NCI-H187 treated with DMSO at 0.1 percent for 48 hours (cell line): ENCODE measurements at places on chromosomes 12 and 14.
A peak's percentile ranks its signal among the peaks of the same experiment; 100 is the strongest.

- no peak for DNase-seq
Measured at GRCh38 chr14:22412926-22413411, 176.1 kb downstream of the DAD1 start.

DNA sequence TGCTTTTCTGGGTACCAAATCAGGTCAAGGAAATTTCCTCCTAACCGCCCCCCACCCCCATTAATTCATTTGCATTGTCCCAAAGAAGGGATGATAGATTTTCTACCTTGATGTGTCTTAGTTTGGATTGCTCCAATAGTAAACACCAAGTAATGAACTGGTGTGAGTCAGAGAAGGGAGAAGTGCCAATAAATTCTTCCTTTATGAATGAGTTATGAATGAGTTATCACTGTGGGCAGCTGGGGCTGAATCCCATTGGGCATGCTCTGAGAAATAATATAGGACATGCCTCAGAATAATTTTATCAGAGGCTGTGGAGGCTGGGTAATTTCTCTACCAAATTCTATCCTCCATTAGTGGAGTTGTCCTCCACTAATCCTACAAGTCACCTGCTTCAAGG lies 277.9 kb upstream of the FLRT2 start:
- DNase-seq, result no peak

GRCh38 chr14:42407153-42407552 lies 800.5 kb downstream of the LRFN5 start:
- no peak for DNase-seq

- DNase-seq, result no peak
Measured at GRCh38 chr12:41189395-41190251, 1.5 kb downstream of the PDZRN4 start.

DNA sequence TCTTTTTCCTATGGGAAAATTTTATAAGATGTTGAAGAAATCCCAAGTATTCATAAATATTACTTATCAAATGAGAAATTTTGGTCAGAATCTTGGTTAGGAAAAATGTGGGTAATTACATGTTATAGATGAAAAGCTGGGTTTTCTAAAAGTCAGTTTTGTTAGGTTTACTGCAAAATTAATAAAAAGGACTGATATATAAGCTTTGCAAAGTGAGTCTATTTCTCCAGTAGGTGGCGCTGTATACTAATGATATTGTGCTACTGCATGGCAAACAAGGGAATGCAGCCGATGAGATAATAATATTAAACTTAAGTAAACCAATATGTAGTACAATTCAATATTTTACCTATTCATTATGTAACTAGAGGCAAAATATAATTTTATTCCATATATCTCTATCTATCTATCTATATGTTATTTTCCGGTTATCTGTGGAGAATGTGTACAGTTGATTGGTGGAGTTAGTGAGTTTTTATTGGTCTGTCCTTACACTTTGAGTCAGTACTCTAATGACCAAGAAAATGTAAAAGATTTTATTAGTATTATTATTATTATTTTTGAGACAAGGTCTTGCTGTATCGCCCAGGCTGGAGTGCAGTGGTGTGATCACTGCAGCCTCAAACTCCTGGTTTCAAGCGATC lies 32.9 kb downstream of the MIPOL1 start:
- peak; percentile 69 for DNase-seq

GRCh38 chr12:116604178-116604895 lies 45.2 kb downstream of the MAP1LC3B2 start:
- peak; percentile 84 for DNase-seq

GRCh38 chr12:98422359-98422758 lies 93.0 kb upstream of the TMPO start:
- DNase-seq, result no peak

DNA sequence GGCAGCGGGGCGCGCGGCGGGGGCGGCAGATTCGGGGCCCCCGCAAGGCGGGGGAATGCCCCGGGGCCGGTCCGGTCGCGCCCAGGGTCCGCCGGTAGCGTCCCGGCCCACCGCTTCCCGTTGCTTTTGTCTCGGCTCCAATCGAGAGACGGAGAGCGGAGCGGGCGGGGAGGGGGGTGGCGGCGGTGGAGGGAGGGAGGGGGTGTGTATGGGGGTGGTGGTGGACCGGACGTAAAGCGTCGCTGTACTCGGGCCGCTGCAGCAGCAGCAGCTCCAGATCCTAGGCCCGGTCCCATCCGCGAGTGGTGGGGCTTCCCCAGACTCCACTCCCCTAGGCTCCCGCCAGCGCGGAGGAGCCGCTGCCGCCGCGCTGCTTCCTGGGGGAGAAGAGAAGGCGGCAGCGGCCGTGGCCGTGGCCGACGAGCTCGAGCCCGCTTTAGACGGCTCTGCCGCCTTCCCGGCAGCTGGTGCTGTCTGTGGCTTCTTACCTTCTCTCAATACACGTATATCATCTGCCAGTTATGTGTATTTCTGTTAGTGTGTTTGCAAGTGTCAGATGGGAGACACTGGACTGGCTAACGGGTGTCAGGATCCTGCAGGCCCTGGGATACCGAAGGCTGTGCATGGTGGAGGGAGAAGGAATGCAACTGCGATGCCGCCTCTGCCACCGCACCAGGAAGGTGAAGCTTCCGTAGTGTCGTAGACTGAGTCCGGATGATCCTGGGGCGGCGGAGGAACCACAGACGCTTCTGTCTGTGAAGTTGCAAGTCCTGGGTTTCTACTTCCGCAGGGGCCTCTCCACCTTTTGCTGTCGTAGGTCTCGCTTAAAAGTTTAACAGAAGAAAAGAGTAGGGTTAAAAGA lies 508 bp downstream of the CNOT2 start:
- no peak for DNase-seq

GRCh38 chr14:88911809-88912208 lies 87.4 kb downstream of the TTC8 start:
- no peak for DNase-seq

- DNase-seq, result no peak
Measured at GRCh38 chr12:50765095-50765911, 1.4 kb downstream of the ATF1 start.

DNA sequence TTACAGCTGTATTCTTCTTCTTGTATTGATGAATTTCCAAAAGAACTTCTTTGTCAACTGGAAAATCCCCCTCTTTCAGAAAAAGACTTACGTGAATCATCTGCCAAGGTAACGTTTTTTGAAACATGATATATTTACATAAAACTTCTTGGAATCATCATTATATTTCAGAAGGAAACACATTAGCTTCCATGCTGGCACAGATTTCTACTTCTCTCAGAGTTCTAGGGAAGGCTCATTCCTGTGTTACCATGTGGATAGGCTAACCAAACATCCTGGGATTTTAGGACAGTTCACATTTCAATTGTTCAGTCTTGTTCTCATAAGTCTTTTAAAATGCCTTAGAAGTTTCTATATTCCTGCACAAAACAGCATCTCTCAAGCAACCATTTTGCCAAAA lies 120.3 kb upstream of the NEDD1 start:
- DNase-seq, result no peak

- DNase-seq, result no peak
Measured at GRCh38 chr14:30874999-30875787, 834 bp downstream of the COCH start.

DNA sequence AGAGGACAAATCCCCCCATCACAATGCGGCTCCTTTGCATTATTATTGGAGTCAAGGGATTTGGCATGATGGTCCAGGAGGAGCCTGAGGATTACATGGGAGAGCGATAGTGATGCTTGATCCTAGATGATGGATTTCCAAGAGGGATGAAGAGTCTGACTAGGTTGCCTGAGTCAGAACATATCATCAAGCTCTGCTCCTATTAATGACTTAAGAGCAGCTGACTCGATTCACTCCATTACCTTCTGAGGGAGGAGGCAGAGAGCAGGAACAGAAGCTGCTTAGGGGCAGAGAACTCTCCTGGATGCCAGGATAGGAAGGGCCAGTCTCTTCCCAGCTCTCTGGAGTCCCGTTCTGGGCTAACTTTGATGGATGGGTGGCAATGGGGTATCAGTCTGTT lies 54.0 kb upstream of the CISTR start:
- no peak for DNase-seq

- DNase-seq, result no peak
Measured at GRCh38 chr12:104355630-104356029, 52.1 kb downstream of the EID3 start.

GRCh38 chr12:2337031-2338010 lies 284.5 kb downstream of the CACNA1C start:
- no peak for DNase-seq

DNA sequence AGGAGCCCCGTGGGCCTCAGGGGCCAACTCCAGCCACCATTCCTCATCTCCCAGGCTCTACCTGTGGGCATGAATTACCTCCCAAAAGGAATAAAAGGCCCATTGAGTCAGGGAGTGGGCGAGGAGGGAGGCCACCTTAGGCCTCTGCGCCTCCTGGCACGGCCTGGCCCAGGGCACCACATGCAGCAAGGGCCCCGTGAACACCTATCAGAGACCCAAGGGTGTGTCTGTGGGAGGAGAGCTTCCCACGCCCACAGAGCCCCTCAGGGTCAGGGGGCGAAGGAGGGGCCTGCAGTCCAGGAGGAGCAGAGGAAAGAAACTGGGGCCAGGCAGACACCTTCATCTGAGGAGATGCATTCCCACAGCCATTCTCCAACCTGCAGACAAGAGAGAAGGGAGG lies 12.2 kb downstream of the RAPGEF3 start:
- no peak for DNase-seq

- no peak for DNase-seq
Measured at GRCh38 chr12:50520416-50521207, 15.8 kb downstream of the DIP2B start.

- DNase-seq, result no peak
Measured at GRCh38 chr12:30286345-30286926, 409.2 kb downstream of the IPO8 start.

DNA sequence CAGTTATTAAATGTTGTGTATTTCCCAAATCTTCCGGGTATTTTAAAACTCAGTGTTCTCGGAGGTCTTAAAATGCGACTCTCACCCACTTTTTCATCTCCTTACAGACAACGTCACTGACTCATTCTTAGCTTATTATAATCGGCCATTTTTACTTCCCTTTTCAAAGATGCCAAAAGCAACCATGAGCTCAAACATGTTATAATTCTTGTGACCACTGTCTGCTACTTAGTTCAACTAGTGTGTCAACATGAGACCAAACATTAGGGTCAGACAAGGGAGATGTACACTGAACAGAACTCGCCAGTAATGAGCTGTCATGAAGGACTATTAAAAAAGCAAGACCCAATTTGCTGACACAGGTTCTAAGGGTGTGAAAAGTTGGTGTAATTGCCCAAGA lies 4.2 kb upstream of the GRIP1 start:
- DNase-seq, result no peak

GRCh38 chr12:58500399-58500798 lies 419.9 kb downstream of the LRIG3 start:
- no peak for DNase-seq

- DNase-seq, result no peak
Measured at GRCh38 chr14:59087240-59087639, 101.2 kb upstream of the DAAM1 start.

- DNase-seq, result no peak
Measured at GRCh38 chr14:103388664-103389063, 3.4 kb downstream of the MARK3 start.

DNA sequence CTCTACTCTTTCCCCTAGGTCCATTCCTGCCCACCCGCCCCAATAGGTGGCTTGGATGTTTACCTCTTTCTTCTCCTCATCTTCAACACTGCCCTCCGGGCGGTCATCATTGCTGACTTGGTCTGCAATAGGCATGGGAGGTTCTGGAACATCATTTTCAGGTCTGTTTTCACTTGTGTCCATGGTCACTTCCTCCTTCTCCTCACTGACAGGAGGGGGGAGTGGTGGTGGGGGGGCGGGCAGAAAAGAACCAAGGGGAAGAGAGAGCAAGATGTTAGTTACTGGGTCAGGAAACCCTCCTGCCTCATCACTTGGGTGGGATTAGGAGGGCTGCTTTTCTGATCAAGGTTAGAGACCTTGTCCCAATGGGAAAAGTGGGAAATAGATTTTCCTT lies 12.1 kb upstream of the CDH24 start:
- DNase-seq, result no peak

GRCh38 chr12:86264451-86265328 lies 8.5 kb upstream of the MGAT4C start:
- DNase-seq, result peak; percentile 20

- DNase-seq, result no peak
Measured at GRCh38 chr14:98093111-98093510, 1178.9 kb downstream of the BCL11B start.

DNA sequence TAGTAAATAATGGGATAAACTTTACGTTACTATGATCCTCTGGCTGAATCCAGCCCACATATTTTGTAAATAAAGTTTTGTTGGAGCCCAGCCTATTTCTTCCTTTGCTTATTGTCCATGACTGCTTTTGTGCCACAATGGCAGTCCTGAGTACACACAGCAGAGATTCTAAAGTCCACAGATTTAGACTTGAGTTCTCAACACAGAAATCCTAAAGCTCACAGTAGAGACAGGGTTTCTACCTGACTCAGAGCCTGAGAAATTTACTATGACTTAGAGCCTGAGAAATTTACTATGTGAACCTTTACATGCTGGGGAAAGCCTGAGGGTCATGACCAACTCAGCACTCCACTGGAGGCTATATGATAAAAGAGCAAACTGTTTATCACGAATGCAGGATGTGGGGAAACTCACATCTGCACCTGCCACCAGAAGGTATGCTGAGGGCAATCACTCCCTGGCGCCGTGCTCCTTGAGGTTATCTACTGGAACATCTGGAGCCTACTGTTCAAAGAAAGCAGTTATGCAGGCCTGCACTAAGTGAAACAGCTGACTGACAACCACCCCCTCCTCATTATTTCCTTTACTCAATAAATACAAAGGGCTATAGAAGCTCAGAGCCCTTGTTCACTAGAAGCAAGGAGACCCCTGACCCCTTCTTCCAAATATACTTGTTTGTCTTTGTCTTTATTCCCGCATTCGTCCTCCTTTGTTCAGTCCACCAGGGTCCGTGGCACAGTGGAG lies 52.6 kb upstream of the BICD1 start:
- DNase-seq, result no peak

DNA sequence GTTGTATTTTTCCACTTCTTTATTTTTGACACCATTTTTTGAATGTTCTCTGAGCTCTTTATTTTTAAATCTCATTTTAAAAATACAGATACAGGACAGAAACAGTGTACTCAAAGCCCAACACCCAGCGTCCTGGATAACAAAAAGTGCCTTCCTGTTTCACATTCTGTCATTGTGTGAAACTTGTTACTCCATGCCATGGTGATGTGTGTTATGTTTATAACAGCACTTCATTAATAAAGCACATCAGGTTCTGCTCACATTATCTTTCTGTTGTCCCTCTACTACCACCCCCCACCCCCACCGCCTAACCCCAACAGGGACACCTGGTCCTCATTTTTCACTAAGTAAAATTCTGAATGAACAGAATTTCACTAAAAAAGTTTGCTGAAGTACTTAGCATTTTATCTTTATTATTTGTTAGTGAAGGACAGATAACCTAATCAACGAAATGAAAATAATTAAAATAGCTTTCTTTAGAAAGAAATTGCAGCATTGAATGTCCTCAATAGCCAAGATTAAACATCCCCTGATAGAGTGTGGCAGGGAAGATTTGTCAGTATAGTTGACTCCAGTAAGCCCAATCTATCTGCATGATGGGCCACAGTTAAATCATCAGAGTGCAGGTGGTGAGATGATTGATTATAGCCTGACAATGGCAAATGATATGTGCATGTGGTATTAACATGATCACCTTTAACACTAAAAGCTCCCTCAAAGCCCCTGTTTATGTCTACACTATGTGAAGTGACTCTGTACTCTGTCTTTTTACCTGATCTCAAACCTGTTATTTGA lies 153.9 kb downstream of the ACSS3 start:
- DNase-seq, result no peak
